ENCODE measurements at places on chromosomes 1 and 21.

- H3K4me1 ChIP-seq, result peaks cover 31% of the 10 kb centered on the region
- H3K36me3 ChIP-seq, result no peaks in the 10 kb centered on the region
- H3K27ac ChIP-seq, result no peak overlapping the region
- H3K4me3 ChIP-seq, result peak overlapping the region; percentile 42
- no peak for DNase-seq
Observed at GRCh38 chr1:69569175-69569541, 1.4 kb downstream of the LRRC7 start.

DNA sequence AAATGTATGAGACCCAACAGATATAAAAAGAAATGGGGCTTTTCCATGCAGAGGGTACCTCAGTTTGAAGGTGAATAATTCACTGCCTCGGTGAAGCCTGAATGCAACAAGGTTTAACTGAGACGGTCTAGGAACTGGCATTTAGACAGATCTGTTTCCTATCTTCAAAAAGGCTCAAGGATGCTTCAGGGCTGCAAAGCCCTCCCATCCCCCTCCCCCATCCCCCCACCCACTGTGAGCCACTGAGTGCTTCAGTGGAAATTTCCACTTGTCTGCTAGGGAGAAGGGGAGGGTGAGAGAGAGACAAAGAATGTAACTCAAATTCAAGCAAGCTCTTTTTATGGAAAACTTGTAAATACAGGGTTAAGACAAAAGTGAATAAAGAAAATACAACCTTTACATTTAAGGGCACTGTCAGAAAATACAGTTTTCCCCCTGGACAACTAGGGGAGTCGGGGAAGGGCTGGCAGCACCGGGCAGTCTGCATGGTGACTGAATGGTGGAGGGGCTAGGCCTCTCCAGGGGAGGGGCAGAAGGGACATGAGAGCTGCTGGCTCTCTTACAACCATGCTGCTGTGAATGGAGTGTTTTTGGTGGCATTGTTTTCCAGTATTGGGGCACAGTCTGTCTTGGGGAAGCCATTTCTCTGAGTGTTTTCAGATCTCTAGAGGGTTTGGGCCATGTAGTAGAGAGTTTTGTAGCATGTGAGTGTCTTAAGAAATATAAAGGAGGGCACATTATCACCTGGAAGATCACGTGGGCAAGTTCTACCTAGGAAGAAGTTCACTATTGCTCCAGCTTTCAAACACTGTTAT, 56.7 kb downstream of the MRPS6 start:
- no peaks in the 10 kb centered on the region for H3K36me3 ChIP-seq
- H3K4me3 ChIP-seq, result no peak overlapping the region
- H3K27me3 ChIP-seq, result no peaks in the 10 kb centered on the region
- DNase-seq, result no peak

DNA sequence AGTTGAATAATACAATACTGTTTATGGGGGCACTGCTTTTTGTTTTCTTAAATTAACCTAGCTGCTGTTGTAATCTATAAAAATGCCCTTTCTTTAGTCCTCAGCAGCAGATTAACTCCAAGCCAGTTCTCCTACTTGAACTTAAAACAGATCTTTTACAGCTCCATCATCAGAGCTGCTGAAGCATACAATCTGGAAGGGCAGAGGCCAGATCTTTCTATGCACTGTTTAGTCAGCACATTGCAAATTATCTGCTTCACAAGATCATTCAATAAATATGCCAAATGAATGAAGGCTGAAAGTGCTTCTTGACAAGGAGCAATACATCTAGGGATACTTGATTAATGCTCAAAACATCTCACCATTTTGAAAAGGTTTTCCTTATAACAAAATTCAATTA, 115.8 kb downstream of the PLPPR5 start:
- no peaks in the 10 kb centered on the region for H3K36me3 ChIP-seq
- H3K4me3 ChIP-seq, result no peak overlapping the region
- H3K4me1 ChIP-seq, result no peaks in the 10 kb centered on the region
- H3K27me3 ChIP-seq, result no peaks in the 10 kb centered on the region
- no peak overlapping the region for H3K27ac ChIP-seq
- no peak for DNase-seq

GRCh38 chr1:224733027-224733911, 117.2 kb downstream of the CNIH3 start:
- H3K4me3 ChIP-seq, result no peak overlapping the region
- H3K36me3 ChIP-seq, result no peaks in the 10 kb centered on the region
- no peak for DNase-seq
- H3K27me3 ChIP-seq, result no peaks in the 10 kb centered on the region
- peaks cover 18% of the 10 kb centered on the region for H3K4me1 ChIP-seq

- peaks cover 3% of the 10 kb centered on the region for H3K36me3 ChIP-seq
- peak overlapping the region; percentile 91 for H3K27ac ChIP-seq
- H3K27me3 ChIP-seq, result no peaks in the 10 kb centered on the region
- H3K4me1 ChIP-seq, result no peaks in the 10 kb centered on the region
Observed at GRCh38 chr1:32337855-32338636, 2.0 kb upstream of the MARCKSL1 start.

DNA sequence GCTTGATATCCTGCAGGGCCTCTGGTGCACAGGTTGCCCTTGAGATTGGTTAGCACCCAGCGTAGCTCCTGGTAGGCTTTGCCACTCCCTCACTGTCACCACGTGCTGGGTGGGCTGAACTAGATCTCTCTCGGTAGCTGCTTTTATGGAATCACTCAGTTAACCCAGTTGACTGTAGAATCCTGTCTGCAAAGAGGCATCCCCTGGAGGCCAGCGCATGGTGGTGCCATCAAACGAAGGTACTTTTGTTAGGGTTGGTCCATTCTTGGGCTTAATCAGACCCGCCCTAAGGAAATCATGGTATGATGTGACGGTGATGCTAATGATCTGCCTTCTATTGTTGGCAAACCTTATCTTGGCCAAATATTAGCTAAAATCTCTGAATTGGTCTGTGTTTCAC, 153.4 kb downstream of the GALNT2 start:
- no peaks in the 10 kb centered on the region for H3K27me3 ChIP-seq
- H3K4me1 ChIP-seq, result peaks cover 9% of the 10 kb centered on the region
- no peak overlapping the region for H3K4me3 ChIP-seq
- no peak for DNase-seq
- H3K27ac ChIP-seq, result no peak overlapping the region

DNA sequence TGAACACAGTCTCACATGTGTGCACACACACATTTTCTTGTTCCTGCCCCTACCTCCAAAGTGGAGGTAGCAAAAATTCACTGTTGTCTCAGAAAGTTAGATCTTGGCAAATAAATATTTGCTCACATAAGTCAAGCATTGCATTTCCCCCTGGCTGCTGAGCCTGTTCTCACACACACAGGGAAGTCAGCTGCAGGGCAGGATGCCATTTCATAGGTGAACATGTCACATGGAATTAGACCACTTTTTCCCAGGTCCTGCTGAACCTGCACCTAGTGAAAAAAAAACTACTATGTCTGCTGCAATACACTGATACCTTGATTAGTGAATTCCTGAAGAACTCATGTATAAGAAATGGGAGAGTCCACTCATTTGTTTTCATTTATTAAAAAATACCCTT, 5.3 kb upstream of the CD55 start:
- no peaks in the 10 kb centered on the region for H3K36me3 ChIP-seq
- DNase-seq, result no peak
- H3K4me1 ChIP-seq, result peaks cover 3% of the 10 kb centered on the region
- no peak overlapping the region for H3K27ac ChIP-seq
- H3K4me3 ChIP-seq, result no peak overlapping the region

DNA sequence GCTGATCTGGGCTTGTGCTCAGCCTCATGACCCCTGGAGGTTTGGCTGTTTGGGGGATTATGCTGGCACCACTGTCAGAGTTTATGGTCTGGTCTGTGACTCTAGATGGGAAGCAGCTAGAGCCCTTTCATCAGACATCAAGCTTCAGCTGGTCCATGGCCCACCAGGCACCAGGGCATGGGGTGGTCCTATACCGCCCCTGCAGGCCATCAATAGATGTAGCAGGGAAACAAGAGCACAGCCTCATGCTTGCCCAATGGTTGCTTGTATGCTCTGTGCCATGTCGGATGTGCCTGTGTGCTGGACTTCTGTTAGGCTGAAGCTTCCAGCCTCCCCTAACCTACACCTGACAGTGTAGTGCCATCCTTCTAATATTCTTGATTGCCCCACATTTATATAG, 71.1 kb upstream of the CD34 start:
- H3K4me1 ChIP-seq, result no peaks in the 10 kb centered on the region
- no peaks in the 10 kb centered on the region for H3K27me3 ChIP-seq
- no peak overlapping the region for H3K4me3 ChIP-seq
- no peaks in the 10 kb centered on the region for H3K36me3 ChIP-seq
- H3K27ac ChIP-seq, result no peak overlapping the region

GRCh38 chr1:11804666-11805421, 920 bp downstream of the MTHFR start:
- H3K27me3 ChIP-seq, result no peaks in the 10 kb centered on the region
- H3K4me3 ChIP-seq, result peak overlapping the region; percentile 78
- H3K36me3 ChIP-seq, result peaks cover 5% of the 10 kb centered on the region

DNA sequence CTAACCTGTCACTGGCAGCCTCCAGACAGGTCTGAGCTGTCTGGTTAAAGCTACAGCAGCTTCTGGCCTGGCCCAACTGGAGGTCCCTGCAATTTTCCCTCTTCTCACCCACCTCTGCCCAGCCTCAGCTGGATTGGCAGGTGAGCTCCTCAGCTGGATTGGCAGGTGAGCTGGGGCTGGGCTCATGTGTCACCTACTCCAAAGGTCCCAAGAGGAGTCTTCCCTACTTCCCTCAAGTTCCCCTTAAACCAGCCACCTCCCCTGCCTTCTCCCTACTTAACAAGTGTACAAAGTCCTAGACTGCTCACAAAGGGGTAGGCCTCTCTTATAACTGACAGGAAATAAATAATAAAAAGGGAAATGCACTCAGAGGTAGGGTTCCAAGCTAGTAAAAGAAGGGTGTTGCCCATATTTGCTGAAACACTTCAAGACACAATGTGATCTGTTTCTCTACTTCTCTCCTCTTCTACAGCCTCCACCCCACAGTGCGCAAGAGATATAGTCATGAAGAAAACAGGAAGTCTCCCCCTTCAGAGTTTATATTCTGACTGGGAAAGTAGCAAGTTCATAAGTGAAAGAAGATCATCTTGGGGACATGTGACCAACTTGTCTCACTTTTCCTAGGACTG, at the start of gene GPA33:
GPA33 (minus strand) TSS at position 64 of the 629 bp plus-strand sequence. CDS start 90 bp downstream, outside the sequence.
- no peak for DNase-seq
- H3K4me3 ChIP-seq, result no peak within 1 kb of the TSS
- peak within 1 kb of the TSS; percentile 68 for H3K27ac ChIP-seq
- no peaks in the 10 kb centered on the region for H3K4me1 ChIP-seq
- no peaks in the 10 kb centered on the region for H3K27me3 ChIP-seq
- no peaks in the 10 kb centered on the region for H3K36me3 ChIP-seq

GRCh38 chr1:208446271-208446691, 202.1 kb upstream of the PLXNA2 start:
- H3K4me3 ChIP-seq, result no peak overlapping the region
- no peaks in the 10 kb centered on the region for H3K36me3 ChIP-seq
- no peak overlapping the region for H3K27ac ChIP-seq
- no peak for DNase-seq

- no peak overlapping the region for H3K4me3 ChIP-seq
- no peaks in the 10 kb centered on the region for H3K27me3 ChIP-seq
- peaks cover 20% of the 10 kb centered on the region for H3K36me3 ChIP-seq
- H3K4me1 ChIP-seq, result no peaks in the 10 kb centered on the region
Observed at GRCh38 chr1:161287482-161288054, 22.2 kb downstream of the MPZ start.

DNA sequence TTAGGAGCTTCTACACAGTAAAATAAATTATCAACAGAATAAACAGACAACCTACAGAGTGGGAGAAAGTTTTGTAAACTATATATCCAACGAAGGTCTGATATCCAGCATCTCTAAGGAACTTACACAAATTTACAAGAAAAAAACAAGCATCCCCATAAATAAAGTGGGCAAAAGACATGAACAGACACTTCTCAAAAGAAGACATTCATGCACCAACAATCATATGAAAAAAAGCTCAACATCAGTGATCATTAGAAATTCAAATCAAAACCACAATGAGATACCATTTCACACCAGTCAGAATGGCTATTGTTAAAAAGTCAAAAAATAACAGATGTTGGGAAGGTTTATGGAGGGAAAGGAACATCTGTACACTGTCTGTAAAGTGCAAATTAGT, 526.4 kb upstream of the CAMK1G start:
- no peak overlapping the region for H3K4me3 ChIP-seq
- H3K27ac ChIP-seq, result no peak overlapping the region
- no peaks in the 10 kb centered on the region for H3K4me1 ChIP-seq
- H3K27me3 ChIP-seq, result no peaks in the 10 kb centered on the region

DNA sequence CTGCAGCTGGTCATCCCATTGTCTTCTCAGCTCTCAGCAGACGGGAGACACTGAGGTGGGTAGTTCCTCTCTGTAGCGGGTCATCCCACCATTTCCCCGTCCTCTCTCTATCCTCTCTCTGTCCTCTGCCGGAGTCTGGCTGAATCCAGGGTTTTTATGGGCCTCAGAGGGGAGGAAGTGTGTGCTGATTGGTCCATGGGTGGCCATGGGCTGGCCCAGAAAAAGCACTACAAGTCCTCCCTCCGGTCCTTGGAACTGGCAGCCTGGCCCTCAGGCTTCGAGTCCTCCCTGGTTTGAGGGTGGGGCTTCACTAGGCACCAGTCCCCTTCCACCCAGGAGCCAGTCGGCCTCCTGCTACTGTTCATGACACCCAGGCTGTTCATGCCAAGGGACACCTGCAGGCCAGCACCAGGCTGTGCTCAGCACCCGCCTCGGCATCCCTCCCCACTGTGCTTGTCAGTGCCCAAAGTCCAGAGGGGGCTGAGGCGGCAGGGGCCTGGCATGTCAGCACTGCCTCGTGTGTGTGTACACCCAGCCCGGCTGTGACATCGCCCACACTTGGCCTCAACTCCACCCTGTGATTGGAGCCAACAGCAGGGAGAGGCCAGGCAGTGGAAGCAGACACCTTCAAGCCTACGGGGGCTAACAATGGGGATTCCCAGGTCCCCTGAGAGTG, 23.0 kb upstream of the LRRC8C start:
- H3K4me1 ChIP-seq, result no peaks in the 10 kb centered on the region
- H3K36me3 ChIP-seq, result no peaks in the 10 kb centered on the region
- H3K27ac ChIP-seq, result peak overlapping the region; percentile 72
- no peaks in the 10 kb centered on the region for H3K27me3 ChIP-seq
- no peak for DNase-seq
- no peak overlapping the region for H3K4me3 ChIP-seq

All from tibial nerve (tissue), 4 donors.